H7 (cell line): ENCODE measurements at places on chromosomes 1 and 21.

GRCh38 chr1:25450891-25451290 is 20.2 kb downstream of the MACO1 start:
- DNase-seq: no peak

GRCh38 chr1:4044967-4045366 is 144.9 kb upstream of the C1orf174 start:
- DNase-seq: no peak

DNA sequence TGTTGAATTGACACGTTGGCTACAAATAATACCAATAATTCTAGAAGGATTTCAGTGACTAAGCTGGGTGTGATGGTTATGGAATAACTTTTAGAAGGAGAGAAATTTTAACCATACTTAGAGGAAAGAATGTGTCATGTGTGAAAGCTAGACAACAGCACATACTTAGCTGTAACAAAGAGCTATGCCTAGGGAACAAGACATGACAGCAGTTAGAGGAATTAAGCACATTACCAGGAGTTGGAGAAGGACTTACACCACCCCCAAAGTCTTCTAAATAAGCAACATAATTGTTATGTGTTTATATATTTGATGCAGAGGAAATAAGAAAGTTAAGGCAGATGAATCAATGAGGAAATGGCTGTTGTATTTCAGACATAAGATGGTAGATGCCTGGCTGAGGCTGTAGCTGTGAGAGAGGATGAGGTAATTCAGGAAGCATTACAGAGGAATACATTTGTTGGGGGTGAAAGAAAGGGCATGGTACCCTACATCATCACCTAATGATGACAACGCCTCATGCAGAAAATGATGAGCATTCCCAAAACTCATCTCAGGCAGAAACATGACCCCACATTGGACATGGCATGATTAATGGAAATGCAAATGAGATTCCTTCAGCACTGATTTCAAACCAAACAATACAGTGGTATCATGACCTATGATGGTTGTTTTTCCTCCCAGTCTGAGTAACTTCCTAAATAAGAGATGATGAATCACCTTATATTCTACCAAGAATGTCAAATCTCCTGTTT is 211.5 kb downstream of the LHX8 start:
- DNase-seq: no peak

DNA sequence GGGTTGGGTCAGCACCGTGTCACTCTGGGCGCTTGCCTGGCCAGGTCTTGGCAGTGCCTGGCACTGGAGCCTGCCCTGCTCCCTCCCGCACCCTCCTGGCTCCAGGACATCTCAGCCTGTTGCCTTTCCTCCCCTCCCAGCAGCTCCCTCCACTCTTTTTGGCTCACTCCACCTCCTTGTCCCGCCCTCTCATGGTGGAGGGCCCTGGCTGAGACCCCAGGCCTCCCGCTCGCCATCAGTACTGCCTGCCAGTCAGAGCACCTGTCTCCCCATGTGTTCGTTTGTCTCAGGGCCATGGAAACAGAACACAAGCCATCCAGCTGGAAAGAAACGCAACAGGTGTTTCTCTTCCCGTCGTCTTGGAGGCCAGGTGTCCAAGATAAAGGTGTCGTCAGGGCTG is 61.0 kb downstream of the B3GALT5 start:
- DNase-seq: peak; percentile 61

DNA sequence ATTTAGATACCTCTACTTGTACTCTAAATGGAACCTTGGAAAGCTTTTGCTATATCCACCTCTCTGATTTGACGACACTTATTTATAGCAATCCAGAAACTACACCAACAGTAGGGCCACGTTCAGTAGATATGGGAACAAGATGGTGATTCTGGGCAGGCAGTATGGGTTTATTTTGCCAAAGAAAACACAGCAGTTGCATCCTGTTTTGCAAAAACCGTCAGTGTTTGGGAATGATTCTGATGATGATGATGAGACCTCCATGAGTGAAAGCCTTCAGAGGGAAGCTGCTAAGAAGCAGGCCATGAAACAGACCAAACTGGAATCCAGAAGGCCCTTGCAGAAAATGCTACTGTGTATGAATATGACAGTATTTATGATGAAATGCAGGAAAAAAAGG is 41.5 kb upstream of the NEXN start:
- DNase-seq: no peak

DNA sequence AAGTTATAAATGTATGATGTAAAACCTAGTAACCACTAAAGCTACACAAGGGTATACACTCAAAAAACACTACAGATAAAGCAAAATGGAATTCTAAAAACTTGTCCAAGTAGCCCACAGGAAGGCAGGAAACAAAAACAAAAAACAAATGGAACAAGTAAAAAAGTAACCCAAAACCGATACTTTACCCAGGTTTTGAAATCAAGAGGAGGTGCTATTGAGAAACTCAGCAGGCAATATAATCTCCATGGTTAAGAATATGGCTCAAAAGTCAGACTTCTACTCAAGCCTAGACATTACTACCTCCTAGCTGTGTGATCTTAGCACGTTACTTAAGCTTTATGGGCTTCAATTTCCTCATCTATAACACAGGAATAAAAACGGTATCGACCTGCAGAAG is 13.3 kb downstream of the RBBP5 start:
- no peak for DNase-seq

GRCh38 chr1:90135286-90135685 is 140.4 kb downstream of the ZNF326 start:
- DNase-seq: no peak

- DNase-seq: no peak
Measured at GRCh38 chr1:27380766-27381733, 2.1 kb downstream of the CD164L2 start.

- DNase-seq: peak; percentile 93
Measured at GRCh38 chr1:150560011-150560438, 10.8 kb downstream of the ADAMTSL4 start.

GRCh38 chr1:173208146-173208545 is 1.0 kb upstream of the TNFSF4 start:
- DNase-seq: no peak

- no peak for DNase-seq
Measured at GRCh38 chr1:66350001-66350547, 183.9 kb upstream of the SGIP1 start.

DNA sequence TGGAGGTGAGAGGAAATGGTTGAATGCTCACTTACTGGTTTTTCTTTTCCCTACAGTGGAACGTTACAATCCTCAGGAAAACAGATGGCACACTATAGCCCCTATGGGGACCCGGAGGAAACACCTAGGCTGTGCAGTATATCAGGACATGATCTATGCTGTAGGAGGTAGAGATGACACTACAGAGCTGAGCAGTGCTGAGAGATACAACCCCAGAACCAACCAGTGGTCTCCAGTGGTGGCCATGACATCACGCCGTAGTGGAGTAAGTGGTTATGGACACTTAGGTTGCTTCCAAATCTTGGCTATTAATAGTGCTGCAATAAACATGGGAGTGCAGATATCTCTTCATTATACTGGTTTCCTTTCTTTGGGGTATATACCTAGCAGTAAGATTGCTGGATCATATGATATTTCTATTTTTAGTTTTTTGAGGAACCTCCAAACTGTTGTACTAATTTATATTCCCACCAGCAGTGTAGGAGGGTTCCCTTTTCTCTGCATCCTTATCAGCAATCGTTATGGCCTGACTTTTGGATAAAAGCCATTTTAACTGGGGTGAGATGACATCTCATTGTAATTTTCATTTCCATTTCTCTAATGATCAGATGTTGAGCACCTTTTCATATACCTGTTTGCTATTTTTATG is 48.8 kb upstream of the DARS2 start:
- no peak for DNase-seq

GRCh38 chr1:56359056-56359455 is 220.3 kb downstream of the PLPP3 start:
- no peak for DNase-seq

DNA sequence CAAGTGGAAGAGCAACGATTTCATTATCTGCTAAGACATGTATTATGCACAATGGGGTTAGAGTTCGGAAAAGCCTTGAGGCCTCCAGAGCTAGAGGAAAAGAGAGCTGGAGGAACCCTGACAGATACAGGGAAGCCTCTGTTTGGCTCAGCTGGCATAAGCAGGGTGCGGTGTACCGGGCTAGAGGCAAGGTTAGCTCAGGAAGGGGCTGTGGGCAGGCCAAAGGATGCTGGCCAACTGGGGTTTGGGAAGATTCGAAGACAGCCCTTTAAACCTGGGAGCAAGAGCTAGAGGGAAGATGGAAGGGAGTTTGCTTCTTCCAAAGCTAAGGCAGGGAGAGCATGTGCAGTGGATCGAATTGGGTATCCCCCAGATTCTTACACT is 107.6 kb upstream of the TLR5 start:
- no peak for DNase-seq

DNA sequence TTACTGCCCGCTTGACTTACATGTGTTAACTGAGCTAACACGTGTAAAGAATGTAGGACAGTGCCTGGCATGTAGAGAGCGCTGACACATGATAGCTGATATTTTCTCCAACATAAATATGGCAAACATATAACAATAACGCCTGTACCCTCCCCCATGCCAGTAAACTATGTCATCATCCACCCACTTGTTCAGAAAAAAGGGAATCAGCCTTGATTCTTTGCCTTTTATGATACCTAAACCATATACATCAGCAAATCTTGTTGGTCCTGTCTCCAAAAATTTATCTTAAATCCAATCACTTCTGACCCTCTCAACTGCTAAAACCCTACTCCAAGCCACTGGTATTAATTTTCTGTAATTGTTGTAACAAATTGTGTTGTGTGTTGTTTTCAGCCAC is 1.1 kb upstream of the ZNF692 start:
- no peak for DNase-seq

- no peak for DNase-seq
Measured at GRCh38 chr1:237701534-237701933, 189.2 kb downstream of the ZP4 start.

GRCh38 chr1:36108314-36108713 is 16.7 kb downstream of the COL8A2 start:
- DNase-seq: peak; percentile 46

- DNase-seq: no peak
Measured at GRCh38 chr1:69919922-69920273, 285.5 kb downstream of the LRRC40 start.
